ENCODE measurements at places on chromosomes 2 and 18. TPM values are rescaled to one million over a fixed set of nuclear protein-coding genes. Genes with fewer than 3 reads are reported as not detected.

- H3K27ac ChIP-seq = no peak overlapping the region
- no peaks in the 10 kb centered on the region for H3K36me3 ChIP-seq
- DNase-seq = no peak
- no peak overlapping the region for H3K4me3 ChIP-seq
- H3K27me3 ChIP-seq = no peaks in the 10 kb centered on the region
- H3K4me1 ChIP-seq = no peaks in the 10 kb centered on the region
These were observed 418.8 kb upstream of the NETO1 start for GRCh38 chr18:73286584-73286983.

DNA sequence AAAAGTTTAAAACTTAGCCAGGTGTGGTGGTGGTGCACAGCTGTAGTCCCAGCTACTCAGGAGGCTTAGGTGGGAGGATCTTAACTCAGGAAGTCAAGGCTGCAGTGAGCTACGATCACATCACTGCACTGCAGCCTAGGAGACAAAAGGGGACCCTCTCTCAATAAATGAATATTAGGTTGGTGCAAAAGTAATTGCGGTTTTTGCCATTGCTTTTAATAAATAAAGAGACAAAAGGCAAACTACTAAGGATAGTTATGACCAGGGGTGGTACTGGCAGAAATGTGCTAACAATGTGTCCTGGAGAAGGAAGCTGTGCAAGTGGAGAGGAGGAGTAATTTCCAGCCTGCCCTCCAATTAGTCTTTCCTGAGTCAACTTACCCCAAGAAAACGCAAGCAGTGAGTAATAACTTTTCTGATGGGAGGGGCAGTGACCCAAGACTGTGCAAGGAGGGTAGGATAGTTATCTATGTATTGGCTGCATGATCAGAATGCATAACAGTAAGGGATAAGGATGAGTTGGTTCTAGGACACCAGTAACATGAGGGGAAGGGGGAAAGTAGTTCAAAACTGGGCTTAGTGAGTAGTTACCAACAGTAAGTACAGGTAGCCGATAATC lies 1.5 kb downstream of the EXOC6B start:
- peaks cover 12% of the 10 kb centered on the region for H3K36me3 ChIP-seq
- no peak overlapping the region for H3K27ac ChIP-seq
- H3K4me1 ChIP-seq = peaks cover 32% of the 10 kb centered on the region
- peak overlapping the region; percentile 89 for H3K4me3 ChIP-seq
- DNase-seq = no peak
- no peaks in the 10 kb centered on the region for H3K27me3 ChIP-seq

Gene ERFE
- 0.27 TPM for total RNA-seq

Gene C2orf81
- 6.2 TPM for total RNA-seq

DNA sequence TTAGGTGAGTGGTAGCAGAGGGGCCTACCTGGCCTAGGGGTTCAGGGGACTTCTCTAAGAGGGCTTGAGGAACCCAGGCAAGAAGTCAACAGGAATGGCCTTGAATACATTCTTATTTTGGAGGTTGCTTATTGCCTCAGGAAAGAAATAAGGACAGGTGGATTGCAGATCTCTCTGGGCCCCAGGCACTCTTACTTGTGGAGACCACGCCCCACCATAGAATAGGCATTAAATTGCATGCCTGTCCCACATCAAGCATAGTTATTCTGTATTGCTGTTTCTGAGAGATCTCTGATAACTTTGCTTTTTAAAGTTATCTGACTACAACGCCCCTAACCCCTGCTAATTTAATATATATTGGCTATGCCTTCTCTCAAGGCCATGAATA lies 68.0 kb upstream of the SP3 start:
- H3K27me3 ChIP-seq = no peaks in the 10 kb centered on the region
- no peak overlapping the region for H3K27ac ChIP-seq
- H3K4me3 ChIP-seq = no peak overlapping the region
- no peak for DNase-seq
- H3K4me1 ChIP-seq = peaks cover under 1% of the 10 kb centered on the region

DNA sequence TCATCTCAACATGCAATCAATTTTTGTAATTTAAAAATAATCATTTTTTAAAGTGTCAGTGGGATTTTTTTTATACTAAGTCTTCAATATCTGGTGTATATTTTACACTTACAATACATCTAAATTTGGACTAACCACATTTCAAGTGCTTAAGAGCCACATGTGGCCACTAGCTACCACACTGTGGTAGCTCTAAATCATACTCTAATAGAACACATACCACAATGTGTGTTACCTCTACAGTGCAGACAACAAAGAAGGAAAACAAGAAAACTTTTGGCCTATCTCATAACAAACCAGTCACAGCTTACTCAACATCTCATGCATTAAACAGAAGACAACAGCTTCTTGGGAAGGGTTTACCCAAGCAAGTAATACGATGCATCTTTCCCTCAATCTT lies 24.5 kb downstream of the PIAS2 start:
- peaks cover 45% of the 10 kb centered on the region for H3K4me1 ChIP-seq
- no peak overlapping the region for H3K4me3 ChIP-seq
- H3K27ac ChIP-seq = no peak overlapping the region
- H3K36me3 ChIP-seq = peaks cover 64% of the 10 kb centered on the region
- H3K27me3 ChIP-seq = no peaks in the 10 kb centered on the region
- no peak for DNase-seq

DNA sequence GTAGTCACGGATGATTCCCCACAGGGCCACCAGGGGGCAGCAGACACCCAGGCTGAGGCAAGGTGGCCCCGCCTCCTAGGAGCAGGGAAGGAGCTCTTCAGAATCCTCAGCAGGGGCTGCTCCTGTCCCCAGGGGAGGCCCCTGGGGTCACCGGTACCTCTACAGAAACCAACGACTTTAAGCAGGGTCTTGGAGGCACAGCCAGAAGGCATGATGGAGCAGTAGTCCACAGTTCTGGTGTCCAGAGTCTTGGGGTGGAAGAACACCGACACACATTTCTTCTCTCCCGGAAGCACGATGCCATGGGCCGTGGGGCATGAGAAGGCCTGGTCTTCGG lies 11.5 kb downstream of the CFAP65 start:
- DNase-seq = peak; percentile 77
- no peak overlapping the region for H3K4me3 ChIP-seq
- H3K36me3 ChIP-seq = no peaks in the 10 kb centered on the region
- peaks cover 36% of the 10 kb centered on the region for H3K27me3 ChIP-seq
- peaks cover 1% of the 10 kb centered on the region for H3K4me1 ChIP-seq

DNA sequence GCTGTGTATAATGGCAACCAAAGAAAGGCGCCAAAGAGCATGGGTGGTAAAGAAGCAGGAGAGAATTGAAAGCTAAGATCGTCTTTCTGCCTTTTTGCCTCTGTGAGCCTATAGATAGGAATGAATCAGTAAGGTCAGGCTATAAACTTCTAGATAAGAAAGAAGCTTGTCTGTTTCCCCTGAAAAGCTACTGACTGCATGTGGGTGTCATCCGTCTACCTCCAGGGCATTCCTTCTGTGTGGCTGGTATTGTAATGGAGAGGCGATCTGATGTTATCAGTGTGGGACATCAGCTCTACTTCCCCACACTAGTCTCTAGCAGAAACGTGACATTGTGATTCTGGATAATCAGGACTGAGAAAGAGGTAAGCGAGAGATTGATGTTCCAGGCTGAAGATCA lies 63.4 kb upstream of the PLA2R1 start:
- H3K27ac ChIP-seq = no peak overlapping the region
- no peak overlapping the region for H3K4me3 ChIP-seq

Gene NTSR2
- total RNA-seq = not detected

Gene SLC1A4
- 18.9 TPM for total RNA-seq

DNA sequence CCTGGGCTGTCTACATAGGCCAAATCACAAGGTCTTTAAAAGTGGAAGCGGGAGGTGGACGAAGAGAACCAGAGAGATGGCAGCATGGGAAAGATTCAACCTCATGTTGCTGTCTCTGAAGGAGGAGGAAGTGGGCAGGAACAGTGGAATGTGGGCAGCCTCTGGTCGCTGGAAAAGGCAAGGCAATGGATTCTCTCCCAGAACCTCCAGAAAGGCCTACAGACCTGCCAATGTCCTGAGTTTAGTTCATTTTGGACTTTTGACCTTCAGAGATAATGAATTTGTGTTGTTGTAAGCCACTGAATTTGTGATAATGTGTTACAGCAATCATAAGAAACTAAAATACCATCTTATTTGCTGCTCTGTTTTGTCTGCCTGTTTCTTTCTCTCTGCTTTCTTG lies 122.5 kb downstream of the RNF152 start:
- no peak overlapping the region for H3K27ac ChIP-seq
- H3K4me3 ChIP-seq = no peak overlapping the region
- DNase-seq = no peak

Gene PPP4R3B
- 84.0 TPM for total RNA-seq

DNA sequence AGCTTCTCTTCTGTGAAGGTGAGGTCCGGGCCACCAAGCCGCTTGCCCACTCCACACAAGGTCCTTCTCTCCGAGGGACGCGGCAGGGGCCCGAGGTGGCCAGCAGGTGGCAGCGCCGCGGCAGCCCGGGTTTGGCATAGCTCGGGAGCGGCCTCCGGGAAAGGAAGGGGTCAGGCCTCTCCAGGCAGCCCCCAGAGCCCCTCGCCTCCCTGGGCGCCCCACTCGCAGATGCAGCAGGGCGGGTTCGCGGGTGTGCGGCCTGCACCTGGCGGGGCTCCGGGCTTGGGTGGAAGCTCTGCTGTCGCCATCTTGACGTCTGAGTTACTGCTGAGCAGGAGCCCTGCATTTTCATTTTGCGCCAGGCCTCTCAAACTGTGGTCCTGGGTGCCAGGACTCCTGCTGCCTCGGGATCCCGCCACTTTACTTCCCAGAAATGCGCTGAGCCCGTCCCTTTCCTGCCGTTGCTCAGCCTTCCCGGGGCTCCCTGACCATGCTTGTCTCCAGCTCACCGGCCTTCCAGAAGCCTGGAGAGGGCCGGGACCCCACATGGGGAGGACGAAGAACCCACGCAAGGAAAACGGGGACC lies 18.6 kb upstream of the NCL start:
- H3K27ac ChIP-seq = peak overlapping the region; percentile 91
- peak; percentile 79 for DNase-seq
- peaks cover 8% of the 10 kb centered on the region for H3K4me1 ChIP-seq
- H3K27me3 ChIP-seq = no peaks in the 10 kb centered on the region
- H3K4me3 ChIP-seq = peak overlapping the region; percentile 84
- H3K36me3 ChIP-seq = peaks cover 6% of the 10 kb centered on the region

GRCh38 chr18:48306838-48307237 lies 102.3 kb downstream of the ZBTB7C start:
- no peak overlapping the region for H3K27ac ChIP-seq
- peaks cover 16% of the 10 kb centered on the region for H3K27me3 ChIP-seq
- no peak overlapping the region for H3K4me3 ChIP-seq
- no peaks in the 10 kb centered on the region for H3K4me1 ChIP-seq

- H3K27me3 ChIP-seq = no peaks in the 10 kb centered on the region
- no peaks in the 10 kb centered on the region for H3K4me1 ChIP-seq
- H3K4me3 ChIP-seq = no peak overlapping the region
- no peaks in the 10 kb centered on the region for H3K36me3 ChIP-seq
These were observed 149.5 kb upstream of the MYCN start for GRCh38 chr2:15790838-15791237.

GRCh38 chr2:168577885-168578284 lies 121.8 kb downstream of the CERS6 start:
- DNase-seq = no peak
- H3K4me1 ChIP-seq = peaks cover 34% of the 10 kb centered on the region
- peaks cover 36% of the 10 kb centered on the region for H3K36me3 ChIP-seq
- no peak overlapping the region for H3K4me3 ChIP-seq

GRCh38 chr18:25621144-25621543 lies 269.2 kb upstream of the ZNF521 start:
- H3K36me3 ChIP-seq = no peaks in the 10 kb centered on the region
- no peak for DNase-seq
- no peak overlapping the region for H3K27ac ChIP-seq
- H3K4me3 ChIP-seq = no peak overlapping the region

- H3K36me3 ChIP-seq = no peaks in the 10 kb centered on the region
- no peaks in the 10 kb centered on the region for H3K27me3 ChIP-seq
- H3K4me3 ChIP-seq = no peak overlapping the region
- DNase-seq = no peak
These were observed 476.7 kb downstream of the TXNL1 start for GRCh38 chr18:56161566-56162260.

DNA sequence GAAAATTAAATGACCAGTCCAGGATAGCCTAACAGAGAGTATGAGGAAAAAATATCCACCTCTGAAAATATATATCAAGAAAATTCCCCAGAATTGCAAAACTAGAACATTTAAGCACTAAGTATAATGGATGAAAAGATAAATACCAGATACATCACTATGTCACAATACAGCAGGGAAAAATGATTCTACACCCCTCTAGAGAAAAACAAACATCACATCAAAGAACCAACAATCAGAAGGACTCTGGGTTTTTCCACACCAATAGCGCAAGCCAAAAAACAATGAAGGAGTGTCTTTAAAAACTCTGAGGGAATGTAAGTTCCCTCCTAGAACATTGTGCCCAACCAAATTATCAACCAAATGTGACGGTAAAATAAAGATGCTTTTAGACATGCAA lies 13.7 kb downstream of the BUB1 start:
- H3K4me3 ChIP-seq = no peak overlapping the region
- peaks cover 50% of the 10 kb centered on the region for H3K36me3 ChIP-seq

DNA sequence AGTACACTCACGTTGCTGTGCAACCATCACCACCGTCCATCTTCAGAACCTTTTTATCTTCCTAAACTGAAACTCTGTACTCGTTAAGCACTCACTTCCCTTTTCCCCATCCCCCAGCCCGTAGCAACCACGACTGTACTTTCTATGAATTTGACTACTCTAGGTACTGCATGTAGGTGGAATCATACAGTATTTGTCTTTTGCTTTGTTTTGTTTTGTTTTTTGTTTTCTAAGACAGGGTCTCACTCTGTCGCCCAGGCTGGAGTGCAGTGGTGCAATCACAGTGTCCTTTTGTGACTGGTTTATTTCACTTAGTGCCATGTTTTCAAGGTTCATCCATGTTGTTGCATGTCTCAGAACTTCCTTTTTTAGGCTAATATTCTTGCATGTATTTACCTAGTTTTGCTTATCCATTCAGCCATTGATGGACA lies 7.0 kb upstream of the TYMS start:
- H3K4me3 ChIP-seq = no peak overlapping the region
- H3K4me1 ChIP-seq = peaks cover 8% of the 10 kb centered on the region
- peak; percentile 17 for DNase-seq
- no peak overlapping the region for H3K27ac ChIP-seq

DNA sequence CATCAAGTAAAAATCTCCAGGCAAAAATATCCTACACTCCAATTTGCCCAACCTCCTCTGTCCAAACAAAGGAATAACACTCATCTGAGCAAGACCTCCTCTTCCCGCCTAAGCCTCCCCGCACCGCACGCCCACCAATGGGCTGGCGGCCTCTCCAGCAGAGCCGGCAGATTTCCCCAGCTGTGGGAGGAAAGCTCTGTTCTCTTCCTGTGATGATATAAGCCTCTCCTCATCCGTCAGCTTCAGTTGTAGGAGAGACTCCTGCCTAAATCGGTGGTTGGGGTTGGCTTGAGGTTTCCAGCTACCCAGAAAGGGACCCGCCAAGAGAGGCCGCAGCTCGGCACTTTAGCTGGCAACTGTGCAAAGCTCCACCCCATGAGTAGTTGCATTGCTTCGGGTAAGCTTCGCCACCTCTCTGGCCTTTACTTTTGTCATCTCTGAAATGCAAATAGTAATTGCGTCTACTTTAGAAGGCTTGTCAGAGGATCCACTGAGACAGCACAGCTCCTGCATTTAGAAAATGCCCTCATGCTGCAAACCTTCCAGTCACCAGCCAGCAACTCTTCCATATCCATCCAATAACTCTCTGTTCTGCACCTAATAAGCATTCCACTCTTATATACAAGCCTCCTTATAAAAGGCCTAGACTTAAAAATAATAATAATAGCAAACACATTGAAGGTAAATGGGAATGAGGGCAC lies 146.4 kb downstream of the MYT1L start:
- no peak for DNase-seq
- H3K36me3 ChIP-seq = no peaks in the 10 kb centered on the region
- no peaks in the 10 kb centered on the region for H3K4me1 ChIP-seq
- peaks cover 9% of the 10 kb centered on the region for H3K27me3 ChIP-seq

Measured in activated naive CD8-positive, alpha-beta T cell treated with anti-CD3 and anti-CD28 coated beads for 36 hours (primary cell).